ENCODE measurements at places on chromosomes 7 and 10.

DNA sequence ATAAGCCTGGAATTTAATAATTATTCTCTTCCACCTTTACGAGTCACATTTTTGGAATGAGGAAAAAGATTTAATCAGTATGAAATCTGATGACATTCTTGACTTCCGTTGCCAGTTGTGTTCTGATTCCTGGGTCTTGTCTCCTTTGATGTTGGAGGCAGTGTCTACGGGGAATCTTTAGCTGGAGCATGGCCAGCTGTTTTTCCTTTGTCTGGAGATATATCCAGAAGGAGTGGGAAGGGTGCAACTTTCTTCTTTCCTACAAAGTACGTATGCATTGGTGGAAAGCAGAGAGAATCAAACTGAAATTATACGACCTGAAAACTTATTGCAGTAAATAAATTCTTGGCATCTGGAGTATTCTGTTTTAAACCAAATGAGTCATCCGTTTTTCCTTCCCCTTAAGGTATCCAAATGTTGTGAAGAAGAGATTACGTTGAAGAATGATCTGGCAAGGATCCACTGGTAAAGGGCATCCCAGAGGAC lies 6.9 kb upstream of the GNG11 start:
- DNase-seq: no peak

DNA sequence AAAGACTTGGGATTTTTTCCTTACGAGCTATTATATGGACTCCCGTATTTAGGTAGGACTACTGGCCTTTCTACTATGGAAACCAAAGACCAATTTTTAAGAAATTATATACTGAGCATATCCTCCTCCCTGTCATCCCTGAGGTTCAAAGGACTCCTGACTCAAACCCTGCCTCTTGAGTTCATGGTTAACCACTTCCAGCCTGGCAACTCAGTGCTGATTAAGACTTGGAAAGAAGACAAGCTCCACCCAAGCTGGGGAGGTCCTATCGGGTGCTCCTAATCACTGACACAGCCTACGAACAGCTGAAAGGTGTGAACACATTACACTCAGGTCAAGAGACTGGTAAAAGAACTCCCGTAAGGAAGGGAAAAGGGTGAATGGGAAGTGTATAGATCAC lies 66.8 kb downstream of the LYZL2 start:
- DNase-seq: no peak

- no peak for DNase-seq
Observed at GRCh38 chr7:116197360-116197759, 13.0 kb upstream of the TES start.

DNA sequence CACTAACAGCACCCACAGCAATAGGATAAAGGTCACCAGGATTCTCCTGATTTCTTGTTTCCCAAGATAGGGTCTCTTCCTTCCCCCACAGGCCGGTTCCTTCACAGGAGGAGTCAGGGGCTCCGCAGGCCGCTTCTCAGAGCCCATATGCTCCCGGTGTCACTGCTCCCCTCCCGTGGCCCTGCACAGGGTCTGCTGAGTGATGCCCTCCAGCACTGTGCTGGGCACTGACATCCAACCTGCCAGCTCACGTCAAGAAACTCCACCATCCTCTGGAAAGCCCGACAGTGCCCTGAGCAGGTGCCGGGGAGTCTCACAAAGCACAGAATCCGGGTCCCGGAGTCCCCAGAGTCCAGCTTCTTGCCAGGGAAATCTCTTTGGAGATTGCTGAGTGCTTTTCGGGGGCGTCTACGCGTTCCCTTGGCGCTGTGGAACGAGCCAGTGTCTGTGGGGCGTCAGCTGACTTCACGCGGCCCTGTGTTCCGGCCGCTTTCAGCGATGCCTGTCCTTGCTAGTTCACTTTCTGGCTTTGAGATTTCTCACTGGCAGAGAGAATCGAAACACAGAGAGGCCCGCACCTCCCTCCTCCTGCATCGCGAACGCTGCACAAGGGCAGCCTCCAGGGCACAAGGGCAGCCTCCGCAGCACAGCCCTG lies 567.5 kb downstream of the DNAJB6 start:
- DNase-seq: no peak

DNA sequence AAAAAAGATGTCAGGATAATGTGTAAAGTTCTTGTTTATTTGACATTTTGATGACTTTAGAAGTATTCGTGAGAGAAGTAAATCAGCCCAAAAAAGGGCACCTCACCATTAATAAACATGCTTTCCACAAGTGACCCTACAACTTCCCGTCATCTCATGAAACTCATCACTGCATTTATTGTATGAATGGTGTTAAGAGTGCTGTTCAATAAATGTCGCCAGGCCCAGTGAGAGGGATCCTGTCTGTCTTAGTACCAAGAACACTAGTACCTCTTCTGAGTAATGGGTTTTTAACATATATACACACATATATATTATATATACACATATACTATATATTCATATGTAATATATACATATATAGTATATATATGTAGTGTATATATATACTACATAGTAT lies 61.9 kb downstream of the TMEM26 start:
- no peak for DNase-seq

- no peak for DNase-seq
Observed at GRCh38 chr10:33233635-33234034, 100.8 kb downstream of the NRP1 start.

DNA sequence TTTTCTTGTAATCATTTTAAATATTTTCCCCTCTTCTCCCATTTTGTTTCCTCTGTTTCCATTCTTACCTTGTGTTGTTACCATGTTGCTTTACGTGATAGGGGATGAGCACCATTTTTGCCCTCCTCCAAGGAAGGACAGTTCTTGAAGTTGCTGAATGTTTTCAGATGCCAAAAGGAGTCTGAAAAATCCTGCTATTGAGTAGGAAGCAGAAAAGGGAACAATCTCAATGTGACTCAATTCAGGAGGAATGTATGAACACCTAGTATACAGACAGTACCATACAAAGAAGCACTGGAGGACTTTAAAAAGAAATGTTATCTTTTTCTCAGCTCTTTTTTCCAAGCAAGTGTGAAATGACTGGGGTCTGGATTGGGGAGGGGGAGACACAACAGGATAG lies 5.1 kb upstream of the NAMPT start:
- DNase-seq: no peak

DNA sequence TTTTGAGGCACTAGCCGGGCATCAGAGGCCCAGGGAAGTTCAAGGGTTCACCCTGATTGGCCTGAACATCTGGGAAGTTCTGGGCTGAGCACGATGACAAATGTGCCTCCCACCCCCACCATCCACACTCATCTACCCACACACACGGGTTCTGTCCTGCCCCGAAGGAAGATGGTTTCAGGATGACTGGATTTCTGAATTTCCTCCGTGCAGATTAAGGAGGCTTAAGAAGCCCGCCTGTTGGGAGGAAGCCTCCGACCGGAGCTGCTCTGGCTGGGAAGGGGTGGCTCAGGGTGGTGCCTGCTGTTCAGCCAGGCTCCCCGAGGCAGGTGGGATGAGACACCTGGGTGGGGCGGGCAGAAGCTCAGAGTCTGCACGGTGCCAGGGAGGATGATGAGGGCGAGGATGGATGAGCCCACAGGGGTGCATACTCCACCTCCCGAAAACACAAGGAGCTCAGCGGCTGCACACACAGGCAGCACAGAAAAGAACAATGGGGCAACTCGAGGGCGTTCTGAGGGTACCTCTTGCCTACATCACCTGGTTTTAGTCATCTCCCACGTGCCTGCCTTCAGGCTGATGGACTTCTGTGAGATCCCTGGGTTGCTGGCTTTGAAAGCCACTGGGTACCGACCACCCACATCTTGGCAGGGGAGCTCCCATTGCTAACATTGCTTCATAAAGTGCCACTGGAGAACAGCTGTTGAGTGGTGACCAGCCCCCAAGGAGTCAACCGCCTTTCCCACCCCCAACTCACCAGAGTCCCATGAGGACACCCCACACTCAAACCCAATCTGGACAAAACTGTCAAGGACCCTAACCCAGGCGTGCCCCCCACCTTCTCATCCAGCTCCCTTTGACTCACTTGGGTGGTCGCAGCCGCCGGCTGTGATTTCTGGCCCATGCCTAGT lies 41.2 kb downstream of the CALML3 start:
- no peak for DNase-seq

DNA sequence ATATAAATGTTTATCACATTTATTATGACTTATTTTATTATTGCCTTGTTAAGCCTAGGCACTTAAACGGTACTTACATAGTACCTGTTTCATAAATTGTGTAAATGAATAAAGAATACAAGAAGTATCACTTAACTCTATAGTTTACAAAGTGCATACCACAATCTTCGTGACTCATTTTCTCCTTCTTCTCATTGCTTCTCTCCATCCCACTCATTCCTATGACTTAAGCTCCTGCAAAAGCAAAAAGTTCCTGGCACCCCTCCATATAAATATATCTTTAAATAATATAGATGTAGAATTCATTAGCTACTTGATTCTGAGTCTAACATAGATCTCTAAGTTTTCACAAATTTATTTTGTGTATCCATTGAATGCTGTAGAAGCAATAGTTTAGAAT lies 1382.0 kb upstream of the CELF2 start:
- no peak for DNase-seq

DNA sequence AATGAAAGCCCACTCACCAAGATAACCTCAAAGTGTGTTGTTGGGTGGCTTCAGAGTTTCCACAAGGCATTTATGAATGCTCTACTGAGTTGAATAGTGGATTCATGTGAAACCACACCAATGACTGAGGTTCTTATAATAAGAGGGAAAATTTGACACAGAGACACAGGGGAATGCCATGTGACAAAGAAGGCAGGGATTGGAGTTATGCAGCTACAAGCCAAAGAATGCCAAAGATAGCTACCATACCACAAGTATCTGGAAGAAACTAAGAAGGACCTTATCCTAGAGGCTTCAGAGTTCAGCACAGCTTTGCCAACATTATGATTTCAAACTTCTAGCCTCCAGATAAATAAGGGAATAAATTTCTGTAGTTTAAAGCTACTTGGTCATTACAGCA lies 68.0 kb upstream of the PCDH15 start:
- DNase-seq: no peak

- DNase-seq: no peak
Observed at GRCh38 chr7:148828965-148829364, 55.1 kb downstream of the EZH2 start.

- no peak for DNase-seq
Observed at GRCh38 chr10:131271966-131272365, 39.6 kb downstream of the TCERG1L start.

- DNase-seq: no peak
Observed at GRCh38 chr10:73758704-73759511, 14.7 kb downstream of the SEC24C start.

GRCh38 chr7:65382452-65382851 lies 8.8 kb downstream of the ZNF92 start:
- no peak for DNase-seq

GRCh38 chr10:17859492-17860156 lies 50.5 kb downstream of the MRC1 start:
- DNase-seq: no peak

GRCh38 chr10:103696411-103697145 lies 158.8 kb downstream of the SH3PXD2A start:
- no peak for DNase-seq

- no peak for DNase-seq
Observed at GRCh38 chr10:61039868-61040267, 95.9 kb upstream of the RHOBTB1 start.

DNA sequence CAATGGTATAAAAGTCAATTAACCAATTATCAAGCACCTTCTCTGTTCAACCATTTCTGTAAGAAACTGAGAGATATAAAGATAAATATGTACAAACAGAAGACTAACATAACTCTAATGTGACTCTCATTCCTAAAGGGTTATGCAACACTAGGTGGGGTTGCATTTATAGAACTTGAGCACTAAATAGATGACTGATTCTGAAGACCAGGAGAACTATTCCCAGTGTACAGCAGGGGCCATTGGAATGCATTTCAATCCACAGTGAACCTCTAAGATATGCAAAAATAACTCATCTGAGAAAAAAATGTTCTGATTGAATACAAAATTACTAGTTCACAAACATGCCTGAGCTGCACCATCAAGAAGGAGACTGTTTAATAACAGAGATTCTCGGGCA lies 341.2 kb upstream of the STEAP1 start:
- no peak for DNase-seq

- no peak for DNase-seq
Observed at GRCh38 chr10:7891634-7892033, 73.3 kb downstream of the TAF3 start.
